ENCODE measurements at places on chromosomes 5 and 9. TPM values are rescaled to one million over a fixed set of nuclear protein-coding genes. Genes with fewer than 3 reads are reported as not detected.

GRCh38 chr9:11755951-11756350 is 937.2 kb upstream of the TYRP1 start:
- no peaks in the 10 kb centered on the region for H3K4me1 ChIP-seq
- no peak overlapping the region for H3K4me3 ChIP-seq
- no peak for DNase-seq
- no peaks in the 10 kb centered on the region for H3K27me3 ChIP-seq

- H3K27me3 ChIP-seq, result no peaks in the 10 kb centered on the region
- peak overlapping the region; percentile 82 for H3K4me3 ChIP-seq
- peaks cover 25% of the 10 kb centered on the region for H3K4me1 ChIP-seq
Observed at GRCh38 chr5:180291234-180291940, 496 bp downstream of the MAPK9 start.

DNA sequence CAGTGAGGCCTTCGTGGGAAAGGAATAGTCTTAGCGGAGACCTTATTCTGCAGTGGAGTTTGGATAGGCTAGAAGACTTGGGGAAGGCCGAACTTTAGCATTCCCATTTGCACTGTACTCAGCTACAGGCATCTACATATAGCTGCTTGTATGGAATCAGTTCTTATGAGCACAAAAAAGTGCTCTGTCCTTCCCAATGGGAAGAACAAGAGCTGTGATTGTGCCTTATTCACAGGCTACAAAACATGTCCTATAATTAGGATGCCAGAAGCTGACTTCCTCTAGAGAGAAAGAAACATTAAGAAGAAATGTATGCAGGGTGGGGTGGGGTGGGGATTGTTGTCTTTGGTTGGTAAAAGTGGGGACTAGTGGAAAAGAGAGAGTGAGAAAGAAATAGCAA is 154.7 kb downstream of the ATP10B start:
- H3K36me3 ChIP-seq, result no peaks in the 10 kb centered on the region
- no peaks in the 10 kb centered on the region for H3K4me1 ChIP-seq
- DNase-seq, result no peak
- H3K27me3 ChIP-seq, result no peaks in the 10 kb centered on the region
- no peak overlapping the region for H3K4me3 ChIP-seq

TLE1 gene
- total RNA-seq, result 34.9 TPM

GRCh38 chr9:94010980-94011533 is 55.9 kb upstream of the BARX1 start:
- no peaks in the 10 kb centered on the region for H3K27me3 ChIP-seq
- H3K4me1 ChIP-seq, result no peaks in the 10 kb centered on the region
- no peaks in the 10 kb centered on the region for H3K36me3 ChIP-seq

DNA sequence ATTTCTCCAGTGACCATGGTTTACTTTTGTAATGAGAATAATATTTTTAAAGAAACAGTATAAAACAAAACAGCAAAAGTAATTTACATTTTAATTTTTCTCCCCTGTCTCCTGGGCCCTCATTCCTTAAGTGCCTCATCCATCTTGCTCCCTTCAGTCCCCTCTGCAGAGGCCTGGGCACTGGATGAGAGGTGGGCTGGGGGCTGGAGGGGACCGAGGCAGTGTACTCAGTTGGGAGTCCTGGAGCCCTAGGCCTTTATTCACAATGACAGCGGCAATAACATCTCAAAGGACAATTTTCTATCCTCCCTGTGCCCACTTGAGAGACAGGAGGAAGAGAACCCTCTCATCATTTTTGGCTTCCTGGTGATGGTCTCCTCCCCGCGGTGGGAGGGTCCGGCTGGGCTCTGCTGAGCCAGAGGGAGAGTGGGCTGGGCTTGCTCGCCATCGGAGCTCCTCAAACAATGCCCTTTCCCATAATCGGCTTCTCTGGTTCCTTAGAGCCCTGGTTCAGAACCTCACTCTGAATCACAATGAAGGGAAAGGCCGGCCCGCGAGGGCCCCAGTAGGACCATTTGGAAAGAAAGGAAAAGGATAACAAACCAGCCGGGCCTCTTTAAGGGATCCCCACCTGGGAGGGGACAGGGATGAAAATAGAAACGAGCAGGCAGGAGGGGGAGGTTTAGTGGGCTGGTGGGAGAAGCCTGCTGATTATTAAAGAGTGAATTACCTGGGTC is 9.7 kb upstream of the SMIM32 start:
- H3K27ac ChIP-seq, result no peak overlapping the region
- H3K4me3 ChIP-seq, result no peak overlapping the region
- H3K27me3 ChIP-seq, result no peaks in the 10 kb centered on the region
- DNase-seq, result no peak

DNA sequence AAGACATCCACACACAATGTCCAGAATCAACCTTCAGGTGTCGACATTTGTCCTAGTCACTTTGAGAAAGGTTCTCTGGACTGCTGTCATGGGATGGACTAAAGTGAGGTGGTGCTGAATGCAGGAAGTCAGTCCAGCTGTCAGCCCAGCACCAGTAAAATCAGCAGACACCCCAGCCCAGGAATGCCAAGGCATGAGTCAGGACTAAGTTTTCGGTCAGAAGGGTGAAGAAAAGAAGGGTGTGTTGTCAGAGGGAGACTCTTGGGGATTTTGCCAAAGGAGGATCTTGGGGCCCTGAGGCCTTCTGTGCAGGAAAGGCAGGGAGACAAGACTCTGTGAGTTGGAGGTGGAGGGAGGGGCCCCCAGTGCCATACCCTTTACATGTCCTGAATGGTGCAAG is 69.0 kb upstream of the XPA start:
- no peak overlapping the region for H3K4me3 ChIP-seq
- H3K27ac ChIP-seq, result no peak overlapping the region
- H3K36me3 ChIP-seq, result no peaks in the 10 kb centered on the region
- H3K4me1 ChIP-seq, result no peaks in the 10 kb centered on the region
- peaks cover 5% of the 10 kb centered on the region for H3K27me3 ChIP-seq

TAF11L5 gene
- not detected for total RNA-seq

DNA sequence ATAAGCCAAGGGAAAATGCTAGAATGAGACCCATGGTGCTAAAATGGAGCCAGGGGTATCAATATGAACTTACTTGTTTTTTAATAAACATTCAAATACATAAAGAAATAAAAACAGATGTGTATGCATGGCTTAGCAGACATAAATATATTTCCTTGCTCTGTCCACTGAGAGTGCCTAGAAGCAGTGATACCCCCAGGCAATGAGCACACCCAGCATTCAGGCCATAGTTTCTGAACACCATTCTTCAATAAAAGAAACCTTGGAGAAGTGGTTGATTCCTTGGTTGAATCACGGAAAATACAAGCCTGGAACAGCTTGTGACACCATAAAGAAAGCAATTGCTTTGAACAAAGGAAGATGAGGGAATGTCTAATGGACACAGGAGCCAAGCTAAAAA is 16.5 kb downstream of the LARS1 start:
- H3K4me1 ChIP-seq, result no peaks in the 10 kb centered on the region
- no peaks in the 10 kb centered on the region for H3K27me3 ChIP-seq
- no peak overlapping the region for H3K4me3 ChIP-seq
- H3K36me3 ChIP-seq, result peaks cover 100% of the 10 kb centered on the region
- DNase-seq, result no peak

DNA sequence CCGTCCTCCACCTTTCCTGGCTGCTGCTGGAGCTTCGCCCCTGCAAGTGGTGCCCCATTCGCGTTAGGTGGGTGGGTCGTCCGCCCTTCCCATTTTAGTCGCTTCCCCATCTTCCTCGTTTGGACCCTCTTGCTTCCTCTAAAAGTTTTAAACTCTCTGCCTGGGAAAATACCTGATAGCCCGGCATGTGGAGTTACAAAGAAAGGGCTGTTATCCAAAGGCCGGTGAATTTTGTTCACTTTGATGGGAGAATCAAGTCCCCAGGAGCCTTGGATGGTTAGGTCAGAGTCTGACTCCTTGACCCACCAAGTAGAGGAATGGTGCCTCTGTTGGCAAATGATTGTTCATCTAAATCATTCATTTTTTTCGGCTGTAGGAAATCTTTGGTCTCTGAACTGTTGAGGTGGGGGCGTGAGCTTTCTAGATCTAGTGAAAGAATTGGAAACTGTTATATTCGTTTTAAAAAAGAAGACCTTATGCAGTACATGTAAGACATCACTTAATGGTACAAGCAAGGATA is 29.5 kb upstream of the APC start:
- no peaks in the 10 kb centered on the region for H3K27me3 ChIP-seq
- H3K4me3 ChIP-seq, result peak overlapping the region; percentile 93
- H3K4me1 ChIP-seq, result peaks cover 29% of the 10 kb centered on the region
- DNase-seq, result no peak
- H3K36me3 ChIP-seq, result no peaks in the 10 kb centered on the region
- peak overlapping the region; percentile 97 for H3K27ac ChIP-seq

TAF11L10 gene
- total RNA-seq, result not detected

DNA sequence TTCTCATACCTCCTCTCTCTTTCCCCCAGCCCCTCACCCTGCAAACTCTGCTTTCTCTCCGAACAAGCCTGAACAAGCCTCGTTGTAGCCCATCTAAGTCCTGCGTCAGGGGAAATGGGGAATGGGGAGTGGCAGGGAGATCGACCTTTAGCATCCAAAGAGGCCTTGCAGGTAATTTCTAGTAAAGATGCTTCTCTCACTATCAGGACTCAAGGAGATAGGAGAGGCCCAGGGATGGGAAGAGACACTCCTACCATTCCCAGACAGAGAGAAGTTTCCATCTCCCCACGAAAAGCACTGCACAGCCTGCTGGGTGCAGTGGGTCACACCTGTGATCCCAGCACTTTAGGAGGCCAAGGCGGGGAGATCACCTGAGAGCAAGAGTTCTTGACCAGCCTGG is 44.4 kb upstream of the CTNNA1 start:
- peaks cover 4% of the 10 kb centered on the region for H3K27me3 ChIP-seq
- H3K36me3 ChIP-seq, result no peaks in the 10 kb centered on the region
- no peaks in the 10 kb centered on the region for H3K4me1 ChIP-seq

SPARC gene
- 447 TPM for total RNA-seq

- H3K4me3 ChIP-seq, result no peak overlapping the region
- no peaks in the 10 kb centered on the region for H3K4me1 ChIP-seq
- no peak overlapping the region for H3K27ac ChIP-seq
- no peak for DNase-seq
- H3K27me3 ChIP-seq, result no peaks in the 10 kb centered on the region
Observed at GRCh38 chr5:61167382-61167781, 5.1 kb upstream of the SMIM15 start.

GRCh38 chr5:180769821-180770220 is 30.0 kb upstream of the OR2Y1 start:
- no peak overlapping the region for H3K4me3 ChIP-seq
- H3K4me1 ChIP-seq, result no peaks in the 10 kb centered on the region
- no peaks in the 10 kb centered on the region for H3K36me3 ChIP-seq
- H3K27me3 ChIP-seq, result no peaks in the 10 kb centered on the region

DNA sequence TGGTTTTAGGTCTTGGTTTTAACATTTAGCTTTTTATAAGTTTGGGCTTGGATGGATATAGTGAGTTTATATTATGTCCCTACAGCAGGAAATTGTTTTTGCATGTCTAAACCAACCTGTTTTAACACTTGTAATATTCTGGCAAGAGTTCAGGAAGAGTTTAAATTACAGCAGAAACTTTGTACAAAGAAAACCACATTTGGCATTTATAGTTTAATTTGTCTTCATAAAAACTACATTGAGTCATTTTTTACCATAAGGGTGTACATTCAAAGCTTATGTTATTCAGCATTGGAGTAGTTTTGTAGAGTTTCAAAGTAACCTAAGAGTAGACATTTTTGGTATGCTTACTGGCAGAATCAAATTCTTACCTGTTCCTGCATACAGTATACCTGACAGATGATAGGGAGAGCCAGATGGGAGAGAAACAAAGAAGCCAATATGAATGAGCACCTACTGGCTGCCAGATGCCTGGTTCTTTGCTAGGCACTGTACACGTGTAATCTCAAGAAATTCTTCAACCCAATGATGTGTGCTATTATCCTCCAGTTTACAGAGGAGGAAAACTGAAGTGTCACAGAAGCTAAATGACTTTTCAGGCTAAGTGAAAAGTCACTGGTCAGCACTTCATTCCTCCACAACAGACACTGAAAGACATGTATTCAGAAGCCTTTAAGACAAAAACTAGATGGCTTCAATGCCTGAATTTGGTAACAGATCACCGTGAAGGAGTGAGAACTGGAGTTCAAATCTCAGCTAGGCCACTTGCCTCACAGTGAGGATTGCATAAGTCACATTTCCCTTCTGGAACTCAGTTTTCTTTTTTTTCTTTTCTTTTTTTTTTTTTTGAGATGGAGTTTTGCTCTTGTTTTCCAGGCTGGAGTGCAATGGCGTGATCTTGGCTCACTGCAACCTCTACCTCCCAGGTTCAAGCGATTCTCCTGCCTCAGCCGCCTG is 25.9 kb upstream of the ECM2 start:
- peaks cover 16% of the 10 kb centered on the region for H3K4me1 ChIP-seq
- no peak overlapping the region for H3K27ac ChIP-seq
- H3K36me3 ChIP-seq, result no peaks in the 10 kb centered on the region
- H3K27me3 ChIP-seq, result no peaks in the 10 kb centered on the region
- no peak overlapping the region for H3K4me3 ChIP-seq

TLR4 gene
- 4.8 TPM for total RNA-seq

LCN1 gene
- total RNA-seq, result not detected

GRCh38 chr5:5065472-5065871 is 74.7 kb upstream of the ADAMTS16 start:
- no peaks in the 10 kb centered on the region for H3K27me3 ChIP-seq
- no peak for DNase-seq
- H3K4me1 ChIP-seq, result no peaks in the 10 kb centered on the region
- no peak overlapping the region for H3K4me3 ChIP-seq

GRCh38 chr5:122759241-122760070 is 15.4 kb upstream of the SNX2 start:
- no peak for DNase-seq
- H3K36me3 ChIP-seq, result no peaks in the 10 kb centered on the region
- no peaks in the 10 kb centered on the region for H3K27me3 ChIP-seq
- no peaks in the 10 kb centered on the region for H3K4me1 ChIP-seq
- no peak overlapping the region for H3K4me3 ChIP-seq
- no peak overlapping the region for H3K27ac ChIP-seq

All from psoas muscle (tissue), 8 donors.